ENCODE measurements at places on chromosomes 2 and 18.

DNA sequence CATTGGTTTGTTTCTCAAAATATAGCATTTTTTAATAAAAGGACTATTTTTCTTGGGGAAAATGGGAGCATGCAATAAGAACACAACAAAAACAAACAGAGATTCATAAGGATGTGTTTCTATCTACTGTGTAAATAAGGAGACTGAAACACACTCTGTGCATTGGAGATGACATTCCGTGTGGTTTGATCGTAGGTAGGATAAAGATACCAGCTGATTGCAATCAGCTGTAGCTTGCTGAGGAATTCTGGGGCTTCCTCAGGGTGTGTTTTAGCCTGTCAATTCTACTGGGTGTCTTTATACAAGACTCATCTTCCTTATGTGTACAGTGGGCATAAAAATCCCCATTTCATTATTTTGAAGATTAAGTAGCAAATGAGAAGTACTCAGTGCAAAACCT lies 591.6 kb downstream of the DSC3 start:
- DNase-seq: no peak

DNA sequence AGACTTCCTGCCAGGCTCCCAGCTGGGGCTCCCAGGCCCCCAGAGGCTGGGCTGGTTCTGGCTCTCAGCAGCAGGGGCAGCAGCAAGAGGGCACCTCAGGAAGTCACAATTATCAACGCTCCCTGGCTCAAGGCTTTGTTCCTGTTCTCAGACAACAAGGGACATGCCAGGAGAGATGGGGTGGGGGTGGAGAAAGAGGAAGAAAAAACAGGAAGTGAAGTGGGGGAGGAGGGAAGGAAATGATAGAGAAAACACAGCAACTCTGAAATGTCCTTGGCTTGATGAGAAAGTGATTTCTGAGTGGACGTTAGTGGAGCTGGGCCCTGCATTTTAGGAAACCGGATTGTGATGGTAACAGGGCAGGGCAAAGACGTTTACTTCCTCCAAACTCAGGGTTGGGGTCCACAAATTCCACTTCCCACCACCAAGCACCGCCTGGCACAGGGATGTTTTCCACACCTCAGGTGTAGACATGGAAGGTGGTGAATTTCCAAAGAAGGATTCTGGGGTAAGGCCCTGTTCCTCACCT lies 40.4 kb downstream of the CYRIA start:
- DNase-seq: no peak

DNA sequence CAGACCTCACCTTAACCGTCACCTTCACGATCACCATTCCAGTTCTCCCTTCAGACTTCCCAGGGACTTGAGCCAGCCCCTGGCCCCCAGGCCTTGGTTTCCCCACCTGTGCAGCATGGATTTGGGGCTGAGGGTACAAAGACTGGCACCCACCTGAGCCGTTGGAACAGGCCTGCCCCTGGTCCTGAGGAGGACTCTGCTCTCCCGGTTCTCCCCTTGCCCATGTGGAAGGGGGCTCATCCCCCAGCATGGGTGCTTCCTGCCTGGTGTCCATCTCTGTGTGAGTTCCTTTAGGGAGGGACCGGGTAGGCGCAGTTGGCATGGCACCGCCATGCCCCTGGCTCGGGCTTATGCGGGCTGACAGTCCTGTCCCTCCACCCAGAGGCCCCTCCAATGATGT lies 10.9 kb upstream of the GPR35 start:
- DNase-seq: no peak

GRCh38 chr2:6017736-6018286 lies 325.6 kb downstream of the SOX11 start:
- no peak for DNase-seq

GRCh38 chr2:66851449-66851872 lies 416.5 kb downstream of the MEIS1 start:
- DNase-seq: no peak

- no peak for DNase-seq
These were observed 87.1 kb upstream of the CSRNP3 start for GRCh38 chr2:165382362-165382761.
